T-helper 1 cell (primary cell): ENCODE measurements at places on chromosomes 2 and 18.

GRCh38 chr2:107285621-107286299, 399.8 kb upstream of the ST6GAL2 start:
- no peak for DNase-seq

GRCh38 chr2:144099780-144100377, 420.0 kb downstream of the ZEB2 start:
- no peak for DNase-seq

DNA sequence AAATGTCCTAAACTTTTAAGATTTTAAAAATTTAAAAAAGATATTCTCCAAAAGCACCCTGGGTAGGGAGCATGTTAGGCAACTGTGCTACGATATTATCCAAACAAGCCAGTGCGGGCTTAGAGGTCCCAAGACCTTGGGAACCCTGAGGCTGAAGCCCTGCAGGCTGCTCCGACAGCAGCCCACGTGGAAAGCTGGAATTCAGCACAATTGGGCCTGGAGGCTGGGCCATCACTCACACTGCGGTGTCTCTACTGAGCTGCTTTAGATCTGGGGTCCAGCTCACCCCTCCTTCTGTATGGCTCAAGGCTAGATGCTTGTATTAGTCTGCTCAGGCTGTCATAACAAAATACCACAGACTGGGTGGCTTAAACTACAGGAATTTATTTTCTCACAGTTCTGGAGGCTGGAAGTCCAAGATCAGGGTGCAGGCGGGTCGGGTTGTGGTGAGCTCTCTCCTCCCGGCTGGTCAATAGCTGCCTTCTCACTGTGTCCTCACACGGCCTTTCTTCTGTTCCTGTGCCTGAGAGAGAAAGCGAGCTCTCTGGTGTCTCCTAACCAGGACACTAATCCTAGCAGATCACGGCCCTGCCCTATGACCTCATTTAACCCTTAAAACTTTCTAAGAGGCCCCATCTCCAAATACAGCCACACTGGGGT, 42.5 kb downstream of the DPYSL5 start:
- DNase-seq: no peak

- no peak for DNase-seq
These were observed 368.1 kb downstream of the RPRM start for GRCh38 chr2:153110486-153110885.

DNA sequence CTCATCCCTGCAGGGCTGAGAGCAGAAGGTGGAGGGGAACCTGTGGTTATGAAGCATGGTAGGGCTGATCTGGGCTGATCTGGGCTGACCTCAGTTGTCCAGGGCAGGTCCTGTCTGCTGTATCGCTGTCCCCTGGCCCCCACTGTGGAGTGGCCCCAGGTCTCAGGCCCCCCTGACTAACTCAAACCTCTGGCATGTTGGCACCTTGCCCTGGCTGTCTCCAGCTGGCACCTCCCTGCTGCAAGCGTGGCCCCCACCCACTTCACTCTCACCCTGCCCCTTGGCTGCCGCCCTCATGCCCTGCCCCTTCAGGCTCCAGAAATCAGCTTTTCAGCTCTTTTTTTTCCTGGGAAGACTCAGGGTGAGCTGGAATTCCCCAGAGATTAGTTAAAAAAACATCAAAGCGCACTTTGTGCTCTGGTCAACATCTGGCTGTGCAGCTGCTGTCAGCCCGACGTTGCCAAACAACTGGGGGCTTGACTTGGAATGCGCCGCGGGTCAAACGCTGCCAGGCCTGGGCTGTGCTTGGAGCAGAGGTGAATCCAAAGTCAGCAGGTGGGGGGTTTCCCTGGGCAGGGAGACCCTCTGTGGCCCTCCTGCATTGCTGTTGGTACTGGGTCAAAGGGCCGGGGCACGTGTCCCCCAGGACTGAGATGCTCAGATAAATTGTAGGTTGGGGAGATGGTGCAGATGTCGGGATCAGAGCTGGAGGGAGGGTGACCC, 173.8 kb upstream of the HDAC4 start:
- DNase-seq: no peak

DNA sequence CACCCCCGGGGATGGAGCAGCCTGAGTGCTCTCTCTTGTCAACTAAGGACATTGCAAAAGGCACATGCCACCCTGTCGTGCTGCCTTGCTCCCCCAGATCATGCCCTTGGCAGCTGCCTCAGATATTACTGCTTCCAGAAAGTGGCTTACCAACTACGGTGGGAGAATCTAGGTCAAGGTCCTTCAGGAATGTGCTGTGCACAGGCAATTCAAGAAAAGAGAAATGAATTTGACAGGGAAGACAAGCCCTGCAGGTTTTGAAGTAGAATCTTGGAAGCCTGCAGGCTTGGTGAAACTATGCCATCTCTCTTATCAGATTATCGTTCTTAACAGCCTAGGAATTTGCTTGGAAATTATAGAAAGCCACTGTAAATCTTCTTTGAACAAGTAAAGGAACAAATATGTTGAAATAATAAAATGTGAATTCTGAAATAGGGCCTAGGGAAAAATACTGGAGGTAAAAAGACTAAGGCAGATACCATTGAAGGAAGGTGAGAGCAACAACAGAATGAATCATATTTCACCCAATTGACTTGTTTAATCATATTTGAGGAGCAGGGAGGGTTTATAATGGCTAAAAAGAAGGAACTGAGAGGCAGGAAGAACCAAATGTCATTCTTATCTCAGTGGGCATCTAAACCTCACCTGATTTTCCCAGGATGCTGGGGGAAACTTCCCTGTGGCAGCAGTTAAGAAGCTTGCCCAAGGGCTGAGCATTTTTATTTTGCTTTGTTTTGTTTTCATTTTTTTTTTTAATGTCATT, 94.0 kb upstream of the GLS start:
- no peak for DNase-seq

DNA sequence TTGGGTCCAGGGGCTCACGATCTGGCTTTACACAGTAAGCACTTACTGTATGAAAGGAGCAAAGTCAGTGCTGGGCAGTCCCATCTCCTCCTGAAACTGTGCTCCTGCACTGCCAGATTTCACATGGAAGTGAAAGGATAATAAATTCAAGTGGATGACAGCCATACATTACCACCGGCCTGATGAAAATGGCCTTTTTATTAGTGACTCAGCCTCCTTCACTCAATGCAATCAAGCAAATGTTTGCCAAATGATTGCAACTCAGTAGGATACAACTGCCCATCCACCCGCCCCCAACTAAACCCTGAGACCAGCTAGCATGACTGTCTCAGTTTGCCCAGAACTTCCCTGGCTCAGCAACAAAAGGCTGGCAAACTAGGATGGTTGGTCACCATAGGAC, 77.1 kb downstream of the MYO5B start:
- DNase-seq: no peak

GRCh38 chr2:18749912-18750526, 160.7 kb upstream of the NT5C1B start:
- peak; percentile 6 for DNase-seq

- no peak for DNase-seq
These were observed 478.8 kb downstream of the ADCYAP1 start for GRCh38 chr18:1383465-1383864.

DNA sequence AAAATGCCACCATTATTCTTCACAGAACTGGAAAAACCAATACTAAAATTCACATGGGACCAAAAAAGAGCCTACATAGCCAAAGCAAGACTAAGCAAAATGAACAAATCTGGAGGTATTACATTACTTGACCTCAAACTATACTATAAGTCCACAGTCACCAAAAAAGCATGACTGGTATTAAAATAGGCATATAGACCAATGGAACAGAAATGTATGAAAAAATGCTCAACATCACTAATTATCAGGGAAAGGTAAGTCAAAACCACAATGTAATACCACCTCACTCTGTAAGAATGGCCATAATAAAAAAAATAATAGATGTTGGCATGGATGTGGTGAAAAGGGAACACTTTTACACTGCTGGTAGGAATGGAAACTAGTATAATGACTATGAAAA, 158.6 kb downstream of the CDH2 start:
- no peak for DNase-seq

- DNase-seq: no peak
These were observed 39.6 kb downstream of the MGAT4A start for GRCh38 chr2:98691303-98691702.

GRCh38 chr2:227370092-227370491, 9.0 kb downstream of the TM4SF20 start:
- no peak for DNase-seq

DNA sequence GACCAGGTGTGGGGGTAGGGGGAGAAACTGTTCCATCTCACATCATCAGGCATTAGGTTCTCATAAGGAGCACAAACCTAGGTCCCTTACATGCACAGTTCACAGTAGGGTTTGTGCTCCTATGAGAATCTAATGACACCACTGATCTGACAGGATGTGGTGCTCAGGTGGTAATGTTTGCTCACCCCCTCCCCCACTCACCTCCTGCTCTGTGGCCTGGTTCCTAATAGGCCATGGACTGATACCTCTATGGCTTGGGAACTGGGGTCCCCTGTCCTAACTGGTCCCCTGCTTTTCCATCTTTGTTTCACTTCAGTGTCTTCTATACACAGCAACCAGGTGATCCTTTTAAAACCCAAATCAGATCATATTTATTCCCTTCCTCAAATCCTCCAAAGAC, 267.8 kb downstream of the TNS1 start:
- DNase-seq: no peak

- DNase-seq: no peak
These were observed 47.9 kb downstream of the EPHA4 start for GRCh38 chr2:221524158-221524557.

- DNase-seq: no peak
These were observed 222.8 kb downstream of the ARL4C start for GRCh38 chr2:234273887-234274584.

- no peak for DNase-seq
These were observed 153.9 kb upstream of the THSD7B start for GRCh38 chr2:136611451-136611850.

GRCh38 chr2:119469131-119469530, 37.5 kb downstream of the TMEM37 start:
- DNase-seq: no peak

GRCh38 chr2:236242057-236242495, 22.1 kb downstream of the ASB18 start:
- no peak for DNase-seq
